Liver (tissue), 10 donors: ENCODE measurements at places on chromosomes 3 and 15.

DNA sequence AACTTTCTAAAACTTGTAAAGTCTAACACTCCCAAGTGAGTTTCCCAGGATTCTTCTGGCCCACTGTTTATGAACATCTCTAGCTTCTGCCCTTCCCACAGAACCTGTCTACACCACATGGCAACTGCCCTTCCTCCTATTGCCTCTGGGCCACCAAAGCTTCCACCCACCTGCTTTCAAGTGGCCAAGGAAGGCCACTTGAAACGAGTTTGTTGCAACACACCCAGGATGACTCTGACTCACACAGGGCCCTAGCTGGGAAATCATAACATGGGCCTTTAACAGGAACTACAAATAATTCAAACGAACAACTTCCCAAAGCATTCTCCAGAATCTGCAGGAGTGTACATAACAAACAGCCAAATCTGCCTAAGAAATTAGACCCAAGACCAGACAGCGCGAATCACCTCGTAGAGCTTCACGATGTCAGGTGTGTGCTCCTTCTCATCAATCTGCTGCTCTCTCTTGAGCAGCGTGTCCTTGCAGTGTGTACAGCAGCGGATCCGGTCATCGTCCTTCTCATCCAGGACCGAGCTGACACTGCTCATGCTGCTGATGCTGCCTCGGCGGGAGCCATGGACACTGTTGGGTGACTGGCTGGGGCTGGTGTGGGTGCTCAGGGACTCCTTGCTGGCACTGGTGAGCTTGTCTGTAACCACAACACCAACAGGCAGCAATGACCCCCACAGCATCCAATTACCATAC, 16.8 kb downstream of the RBSN start:
- no peak for DNase-seq

- DNase-seq: no peak
Measured at GRCh38 chr15:81407718-81408117, 33.7 kb upstream of the TMC3 start.

DNA sequence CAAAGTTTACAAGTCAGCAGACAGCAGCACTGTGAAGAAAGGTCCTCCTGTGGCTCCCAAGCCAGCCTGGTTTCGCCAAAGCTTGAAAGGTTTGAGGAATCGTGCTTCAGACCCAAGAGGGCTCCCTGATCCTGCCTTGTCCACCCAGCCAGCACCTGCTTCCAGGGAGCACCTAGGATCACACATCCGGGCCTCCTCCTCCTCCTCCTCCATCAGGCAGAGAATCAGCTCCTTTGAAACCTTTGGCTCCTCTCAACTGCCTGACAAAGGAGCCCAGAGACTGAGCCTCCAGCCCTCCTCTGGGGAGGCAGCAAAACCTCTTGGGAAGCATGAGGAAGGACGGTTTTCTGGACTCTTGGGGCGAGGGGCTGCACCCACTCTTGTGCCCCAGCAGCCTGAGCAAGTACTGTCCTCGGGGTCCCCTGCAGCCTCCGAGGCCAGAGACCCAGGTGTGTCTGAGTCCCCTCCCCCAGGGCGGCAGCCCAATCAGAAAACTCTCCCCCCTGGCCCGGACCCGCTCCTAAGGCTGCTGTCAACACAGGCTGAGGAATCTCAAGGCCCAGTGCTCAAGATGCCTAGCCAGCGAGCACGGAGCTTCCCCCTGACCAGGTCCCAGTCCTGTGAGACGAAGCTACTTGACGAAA, 24.2 kb downstream of the STARD5 start:
- no peak for DNase-seq

DNA sequence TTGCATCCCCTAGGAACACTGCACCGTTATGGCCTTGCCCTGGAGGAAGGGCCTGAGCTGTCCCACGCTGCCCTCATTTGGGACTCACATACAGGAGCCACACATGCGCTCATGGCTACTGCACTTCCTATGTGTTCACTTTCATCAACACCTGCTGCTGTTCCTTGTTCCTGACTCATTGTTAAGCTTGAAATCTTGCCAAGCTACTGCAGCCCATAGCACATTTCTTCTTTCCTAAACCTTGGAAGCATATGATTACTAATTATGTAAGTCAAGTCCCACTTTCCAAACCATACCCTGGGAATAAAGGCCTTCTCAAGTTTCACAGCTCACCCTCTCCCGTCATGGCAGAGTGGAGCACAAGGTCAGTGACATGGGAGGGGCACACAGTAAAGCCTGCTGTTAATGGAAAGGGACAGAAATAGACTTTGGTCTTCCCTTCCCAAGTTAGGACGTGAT, 307.9 kb downstream of the CLSTN2 start:
- no peak for DNase-seq

DNA sequence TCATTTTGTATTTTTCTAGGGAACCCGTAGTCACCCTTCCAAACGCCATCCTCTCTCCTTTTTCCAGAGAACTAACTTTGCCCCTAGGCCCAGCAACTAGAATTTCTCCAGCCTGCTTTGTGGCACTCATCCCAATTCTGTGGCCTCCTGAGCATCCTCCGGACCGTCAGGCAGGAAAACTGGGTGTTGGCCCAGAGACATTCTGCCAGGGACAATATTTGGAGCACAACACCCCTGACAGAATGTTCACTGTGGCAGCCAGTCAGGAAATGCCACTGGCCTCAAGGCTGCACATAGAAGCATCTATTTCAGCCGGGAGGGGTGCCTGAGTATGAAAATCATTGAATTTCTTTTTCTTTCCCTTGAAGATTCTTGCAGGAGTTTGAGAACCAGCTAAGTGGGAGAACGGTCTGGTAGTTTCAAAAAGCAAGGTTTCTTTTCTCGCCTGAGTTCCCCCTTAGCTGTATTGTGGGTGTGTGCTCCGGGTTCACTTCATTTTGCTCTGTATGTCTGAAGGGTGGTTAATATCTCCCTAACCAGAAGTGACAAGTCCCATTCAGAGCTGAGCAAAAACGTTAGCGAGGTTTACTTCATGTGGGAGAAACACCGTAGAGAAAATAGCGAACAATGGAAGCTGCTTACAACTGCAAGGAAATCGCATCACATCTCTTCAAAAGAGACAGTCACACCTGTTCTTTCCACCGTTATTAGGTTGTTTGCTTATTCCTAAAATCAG, 108.1 kb upstream of the TPM1 start:
- DNase-seq: no peak

GRCh38 chr15:80100247-80100646, 40.8 kb downstream of the ZFAND6 start:
- DNase-seq: no peak

DNA sequence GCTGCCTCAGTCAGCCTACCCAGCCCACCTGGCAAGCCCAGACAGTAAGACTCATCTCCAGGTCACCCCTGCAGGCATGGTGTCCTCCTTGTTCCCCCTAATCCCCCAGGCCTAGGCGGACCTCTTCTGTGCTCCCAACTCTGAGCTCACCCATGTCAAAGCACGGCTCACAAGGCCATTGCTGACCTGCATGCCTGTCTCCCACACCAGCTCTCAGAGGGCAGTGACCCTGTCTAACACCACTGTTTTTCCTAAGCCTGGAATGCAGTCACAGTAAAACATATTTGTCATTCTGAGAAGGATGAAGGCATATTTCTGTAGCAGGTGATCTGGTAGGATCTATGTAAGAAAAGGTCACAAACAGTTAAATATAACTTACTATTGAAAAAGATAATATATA, 110.3 kb upstream of the HACD2 start:
- DNase-seq: no peak

- DNase-seq: no peak
Measured at GRCh38 chr3:183930086-183930485, 45.4 kb upstream of the PARL start.

DNA sequence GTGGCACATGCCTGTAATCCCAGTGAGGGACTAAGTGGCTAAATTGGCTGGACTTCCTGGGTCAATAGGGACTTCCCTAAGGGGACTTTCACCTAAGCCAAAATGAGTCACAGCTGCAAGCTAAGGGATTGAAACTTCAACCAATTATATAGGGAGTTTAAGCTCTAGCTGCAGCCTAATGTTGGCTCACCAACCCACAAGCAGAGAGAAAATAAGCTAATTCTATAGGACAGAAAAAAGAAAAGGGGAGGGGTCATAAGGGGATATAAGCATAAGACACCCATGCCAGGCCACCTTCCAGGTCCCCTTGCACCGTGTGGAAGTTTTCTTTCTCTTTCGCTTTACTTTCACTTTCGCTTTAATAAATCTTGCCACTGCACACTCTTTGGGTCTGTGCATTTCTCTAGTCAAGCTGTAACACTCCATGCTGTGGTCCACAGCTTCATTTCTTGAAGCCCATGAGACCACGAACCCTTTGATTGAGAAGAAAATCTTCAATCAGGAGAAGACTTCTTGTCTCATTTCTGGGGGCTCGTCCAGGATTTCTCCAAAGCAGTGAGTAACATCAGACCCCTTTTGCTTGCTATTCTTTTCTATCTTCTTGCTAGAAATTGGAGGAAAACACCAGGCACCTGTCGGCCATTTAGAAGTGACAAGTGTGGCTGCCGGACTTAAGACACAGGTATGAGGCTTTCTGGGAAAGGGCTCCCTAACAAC, 192.3 kb downstream of the IGSF11 start:
- no peak for DNase-seq

DNA sequence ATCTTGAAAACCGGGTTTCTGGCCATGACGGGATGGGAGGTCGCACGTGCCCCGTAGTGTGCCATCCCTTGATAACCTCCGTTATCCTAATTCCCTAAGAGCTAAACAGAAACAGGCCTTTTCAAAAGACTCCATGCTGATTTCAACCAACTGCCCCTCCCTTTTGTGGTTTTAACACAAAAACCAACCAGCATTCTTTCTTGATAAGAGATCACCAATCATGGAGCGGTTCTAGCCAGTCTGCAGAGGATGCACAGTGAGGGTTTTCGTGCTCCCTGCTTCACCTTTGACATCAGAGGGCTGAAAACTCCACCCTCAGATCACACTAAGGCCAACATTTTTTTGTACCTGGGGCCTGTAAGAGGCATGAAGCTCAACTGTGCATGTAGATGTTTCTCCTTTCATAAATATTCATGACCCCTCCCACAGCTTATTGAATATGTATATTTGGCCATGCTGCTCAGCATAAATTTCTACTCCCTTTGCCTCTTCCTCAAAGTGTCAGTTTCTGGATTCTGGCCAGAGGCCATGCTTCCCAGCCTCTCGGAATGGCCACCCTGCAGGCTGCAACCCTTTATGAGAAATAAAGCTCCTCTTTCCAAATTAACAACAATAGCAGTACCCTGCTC, 41.3 kb downstream of the FAM3D start:
- no peak for DNase-seq

- no peak for DNase-seq
Measured at GRCh38 chr3:70201975-70202374, 110.5 kb downstream of the MDFIC2 start.

DNA sequence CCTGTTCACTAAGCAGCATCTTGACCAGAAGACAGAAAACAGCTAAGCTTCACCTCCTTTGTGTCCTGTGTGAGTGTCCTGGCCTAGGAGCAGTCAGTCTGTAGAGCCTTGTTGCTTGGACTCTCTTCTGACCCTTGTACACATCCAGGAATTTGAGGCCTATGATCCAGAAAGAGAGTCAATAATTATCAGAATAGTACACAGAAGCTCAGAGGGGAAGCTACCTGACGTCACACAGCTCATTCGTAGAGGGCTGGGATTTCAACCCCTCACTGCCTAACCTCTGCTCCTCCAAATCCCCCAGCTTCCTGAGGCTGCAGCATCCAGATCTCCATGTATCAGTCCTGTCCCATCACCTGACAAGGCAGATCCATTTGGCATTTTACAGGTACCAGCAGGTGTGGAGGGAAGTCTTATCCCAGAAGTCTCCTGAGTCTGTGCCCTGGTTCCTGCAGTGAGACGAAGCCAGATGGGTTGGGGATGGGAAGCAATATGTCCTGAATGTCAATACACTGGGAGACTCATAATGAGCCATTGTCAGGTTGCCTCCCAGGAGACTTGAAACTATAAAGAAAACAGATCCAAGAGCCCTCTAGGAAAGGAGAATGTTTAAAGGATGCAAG, 203.1 kb downstream of the MINAR1 start:
- peak; percentile 50 for DNase-seq

DNA sequence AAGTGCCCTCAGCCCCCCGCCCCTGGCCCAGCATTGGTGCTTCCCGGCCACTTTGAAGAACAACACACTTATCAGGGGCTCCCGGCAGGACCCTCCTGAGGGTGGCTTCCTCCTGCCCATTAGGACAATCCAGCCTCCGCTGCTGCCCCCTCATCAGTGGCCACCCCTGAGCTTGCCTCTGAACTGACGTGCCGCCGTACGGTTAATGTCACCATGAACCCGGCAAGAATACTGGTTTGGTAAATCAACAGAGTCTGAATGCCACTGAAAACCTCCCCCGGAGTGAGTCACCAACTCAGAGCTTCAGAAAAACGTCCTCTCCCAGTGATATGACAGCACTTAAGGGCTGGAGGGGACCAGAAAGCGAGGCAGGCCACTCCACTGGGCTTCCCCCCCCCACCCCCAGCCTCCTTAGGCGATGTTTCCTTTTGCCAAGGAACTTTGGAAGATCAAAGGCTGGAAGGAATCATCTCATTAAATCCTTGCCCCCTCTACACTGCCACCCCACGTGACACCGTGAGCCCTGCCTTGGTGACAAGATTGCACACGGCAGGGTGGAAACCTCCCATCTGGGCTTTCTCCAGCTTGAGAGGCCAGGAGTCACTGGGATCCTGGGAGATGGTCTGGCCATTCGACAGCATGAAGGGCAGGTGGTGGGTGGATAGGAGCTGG, 142.1 kb downstream of the NUP210 start:
- DNase-seq: no peak

DNA sequence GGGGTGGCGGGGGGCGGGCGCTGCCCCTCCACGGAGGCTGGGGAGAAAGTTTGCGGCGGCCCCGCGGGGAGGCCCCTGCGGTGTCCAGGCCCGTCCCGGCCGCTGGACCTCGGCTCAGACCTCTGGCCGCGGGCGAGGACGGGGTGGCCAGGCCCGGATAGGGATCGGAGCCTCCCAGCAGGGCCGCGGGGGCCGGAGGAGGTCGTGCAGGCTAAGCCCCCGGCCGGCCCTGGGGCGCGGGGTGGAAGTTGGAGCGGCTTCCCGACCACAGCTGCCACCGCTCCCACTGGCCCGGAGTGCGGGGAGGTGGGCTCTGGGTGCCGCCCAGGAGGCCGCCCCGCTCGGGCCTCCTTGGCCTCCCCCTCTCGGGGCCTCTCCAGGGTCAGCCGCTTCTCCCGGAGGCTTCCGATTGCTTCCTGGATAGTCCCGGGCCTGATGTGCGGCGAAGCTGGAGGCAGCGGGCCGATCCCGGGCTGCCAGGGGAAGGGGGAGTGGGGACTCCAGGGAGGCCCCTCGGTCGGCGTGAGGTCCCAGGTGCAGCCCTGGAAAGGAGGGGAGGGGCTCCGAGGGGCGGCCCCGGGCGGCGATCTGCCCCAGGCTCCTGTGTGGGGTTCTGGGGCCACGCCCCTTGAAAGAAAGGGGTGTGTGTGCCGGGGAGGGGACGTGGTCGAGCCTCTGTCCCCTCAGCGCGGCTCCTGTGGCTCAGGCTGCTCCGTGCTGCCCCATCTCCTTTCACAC, 907 bp downstream of the PLXNA1 start:
- DNase-seq: no peak
